ENCODE measurements at places on chromosomes 6 and 20.

- no peak for DNase-seq
Observed at GRCh38 chr6:166379800-166380199, 2.9 kb downstream of the MPC1 start.

DNA sequence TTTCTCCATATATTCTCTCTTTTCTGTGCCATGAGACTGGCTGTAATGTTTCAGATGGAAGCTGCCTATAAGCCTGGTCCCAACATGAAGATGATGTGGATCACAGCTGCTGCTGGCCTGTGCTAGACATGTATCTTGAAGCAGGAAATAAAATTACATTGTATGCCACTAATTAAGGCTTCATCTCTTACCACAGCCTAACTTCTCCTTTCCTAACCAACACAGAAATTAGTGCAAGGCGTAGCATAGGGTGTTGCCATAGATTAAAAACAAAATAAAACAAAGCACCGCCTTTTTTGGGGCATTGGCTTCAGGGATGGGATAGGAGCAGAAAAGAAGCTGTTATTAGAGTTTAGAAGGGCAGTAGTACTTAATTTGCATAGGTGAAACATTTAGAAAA is 4.7 kb upstream of the SLC17A4 start:
- DNase-seq = no peak

- no peak for DNase-seq
Observed at GRCh38 chr6:150600010-150600300, 270 bp downstream of the PLEKHG1 start.

- no peak for DNase-seq
Observed at GRCh38 chr6:106439459-106439858, 78.9 kb downstream of the CRYBG1 start.

- DNase-seq = no peak
Observed at GRCh38 chr20:22862671-22863230, 172.4 kb upstream of the SSTR4 start.

DNA sequence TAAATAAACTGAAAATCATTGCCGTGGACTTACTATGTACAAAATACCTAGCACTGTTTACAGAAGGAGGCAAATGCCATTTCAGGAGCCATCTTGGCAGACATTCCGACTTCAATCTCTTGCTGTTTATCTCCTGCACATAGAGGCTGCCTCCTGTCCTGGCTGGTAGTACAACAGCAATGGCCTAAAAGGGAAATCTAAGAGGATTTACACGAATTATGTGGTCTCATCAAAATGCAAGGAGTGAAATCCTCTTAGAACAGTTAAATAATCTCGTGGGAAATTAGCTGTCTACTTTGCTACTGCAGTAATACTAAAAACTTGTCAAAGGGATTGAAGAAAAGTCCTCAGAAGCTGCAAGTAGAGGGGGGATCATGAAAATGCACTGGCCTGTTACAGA is 82.2 kb upstream of the SLC2A12 start:
- no peak for DNase-seq

DNA sequence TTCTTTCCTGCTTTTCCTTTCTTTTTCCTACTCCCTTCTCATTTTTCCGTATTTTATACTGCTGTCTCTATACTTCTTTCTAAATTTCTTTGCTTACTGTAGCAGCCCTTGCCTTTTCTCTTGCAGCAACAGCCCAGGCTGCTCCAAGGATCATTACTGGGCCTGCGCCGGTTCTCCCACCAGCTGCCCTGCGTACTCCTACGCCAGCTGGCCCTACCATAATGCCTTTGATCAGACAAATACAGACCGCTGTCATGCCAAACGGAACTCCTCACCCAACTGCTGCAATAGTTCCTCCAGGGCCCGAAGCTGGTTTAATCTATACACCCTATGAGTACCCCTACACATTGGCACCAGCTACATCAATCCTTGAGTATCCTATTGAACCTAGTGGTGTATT is 148.8 kb downstream of the QKI start:
- no peak for DNase-seq

DNA sequence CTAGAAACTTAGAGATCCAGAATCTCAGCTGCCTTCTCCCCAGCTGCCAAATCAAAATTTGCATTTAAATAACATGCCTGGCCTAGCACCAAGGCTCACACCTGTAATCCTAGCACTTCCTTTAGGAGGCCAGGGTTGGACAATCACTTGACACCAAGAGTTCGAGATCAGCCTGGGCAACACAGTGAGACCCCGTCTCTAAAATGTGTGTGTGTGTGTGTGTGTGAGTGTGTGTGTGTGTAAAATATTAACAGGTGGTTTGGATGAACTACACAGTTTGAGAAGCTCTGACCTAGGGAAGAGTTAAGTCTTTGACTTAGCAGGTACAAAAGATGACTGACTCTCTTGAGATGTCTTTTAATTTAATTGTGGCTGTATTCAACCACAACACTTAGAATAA is 20.2 kb upstream of the CD2AP start:
- DNase-seq = no peak

DNA sequence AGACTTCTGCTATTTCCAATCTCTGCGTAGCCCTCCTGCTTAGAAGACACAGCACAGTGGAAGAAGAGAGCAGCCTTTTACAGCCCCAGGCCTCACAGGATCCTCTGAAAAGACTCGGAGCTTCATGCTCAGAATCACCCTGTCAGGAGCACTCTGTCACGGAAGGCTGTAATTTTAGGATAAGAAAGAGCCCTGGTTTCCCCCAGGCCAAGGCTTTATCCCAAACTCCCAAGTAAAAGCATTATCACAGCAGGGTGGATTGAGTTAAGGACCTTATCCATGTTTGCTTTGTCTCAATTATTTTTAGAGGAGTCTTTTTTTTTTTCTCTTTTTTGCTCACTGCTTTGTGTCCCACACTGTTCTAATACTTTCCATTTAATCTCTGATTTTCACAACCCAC is 39.2 kb downstream of the ANKS1A start:
- no peak for DNase-seq

- no peak for DNase-seq
Observed at GRCh38 chr6:133583907-133584427, 304.9 kb upstream of the TCF21 start.

- DNase-seq = no peak
Observed at GRCh38 chr20:61419010-61419409, 166.9 kb downstream of the CDH4 start.

GRCh38 chr6:118542184-118542952 is 5.7 kb upstream of the PLN start:
- no peak for DNase-seq

DNA sequence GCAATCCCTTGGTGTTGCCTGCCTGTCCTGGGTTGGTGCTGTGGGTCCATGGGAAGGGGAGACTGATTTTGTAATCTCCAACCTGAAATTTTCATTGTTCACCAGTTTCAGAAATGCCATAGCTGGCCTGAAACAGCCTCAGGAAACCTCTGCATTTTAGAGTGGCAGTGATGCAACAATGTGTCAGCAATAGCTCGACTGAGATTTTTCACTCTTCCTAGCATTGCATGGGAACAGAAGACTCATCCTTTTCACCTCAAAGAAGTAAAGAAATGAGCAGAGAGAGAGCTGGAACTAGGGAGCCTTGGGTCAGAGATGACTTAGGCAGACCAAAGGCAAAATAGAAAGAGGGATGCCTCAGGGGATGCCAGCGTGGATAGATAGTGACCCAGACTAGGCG is 23.7 kb upstream of the TMEM14A start:
- no peak for DNase-seq

DNA sequence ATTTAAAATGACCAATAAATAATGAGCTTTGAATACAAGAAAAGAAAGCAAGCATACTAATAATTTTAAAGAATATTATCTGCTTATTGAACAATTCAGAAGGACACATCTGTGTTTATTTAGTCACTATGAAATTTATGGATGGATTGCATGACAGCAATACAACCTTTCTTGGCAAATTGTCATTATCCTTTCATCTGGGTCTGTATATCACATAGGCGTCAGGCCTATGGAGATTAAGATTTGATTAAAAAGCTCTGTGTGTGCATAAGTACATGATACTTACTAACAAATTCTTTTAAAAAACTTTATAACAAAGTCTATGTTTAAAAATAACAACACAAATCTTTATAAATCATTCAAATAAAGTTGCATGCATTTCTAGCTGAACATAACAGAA is 1394.4 kb downstream of the KHDRBS2 start:
- DNase-seq = no peak

GRCh38 chr20:41902346-41902745 is 284.2 kb upstream of the CHD6 start:
- no peak for DNase-seq

DNA sequence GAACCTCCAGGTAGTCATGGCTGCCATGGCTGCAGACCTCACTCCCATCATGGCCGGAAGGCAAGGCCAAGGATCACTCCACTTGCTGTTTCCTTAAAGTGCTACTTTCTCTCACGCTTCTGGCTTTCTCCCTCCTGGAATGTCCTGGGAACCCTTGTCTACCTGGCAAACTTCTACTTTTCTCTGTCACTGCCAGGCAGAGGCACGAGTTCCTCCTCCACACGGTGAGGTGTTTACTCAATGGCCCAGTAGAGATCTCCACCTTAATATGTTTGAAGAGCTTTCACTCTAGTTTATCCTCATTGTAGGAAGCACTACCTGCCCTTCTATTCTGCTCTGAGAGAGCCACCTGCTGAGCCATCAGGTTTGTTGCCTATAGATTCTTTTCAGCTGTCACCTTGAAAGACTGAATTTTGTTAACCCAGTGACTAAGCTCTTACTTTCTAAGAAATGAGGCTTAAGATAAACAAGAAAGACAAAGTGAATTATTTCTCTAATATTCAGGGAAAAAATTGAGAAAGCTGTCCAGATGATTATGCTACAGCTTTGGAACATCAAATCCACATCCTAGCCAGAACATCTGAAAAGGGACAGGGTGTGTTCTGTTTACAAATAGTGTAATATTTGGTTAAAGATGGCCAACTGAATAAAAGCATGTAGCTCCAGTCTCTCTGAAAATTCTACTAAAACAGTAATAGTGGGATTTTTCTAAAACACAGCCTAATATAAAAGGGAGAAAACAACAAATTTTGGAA is 54.9 kb downstream of the PLAGL1 start:
- DNase-seq = no peak

DNA sequence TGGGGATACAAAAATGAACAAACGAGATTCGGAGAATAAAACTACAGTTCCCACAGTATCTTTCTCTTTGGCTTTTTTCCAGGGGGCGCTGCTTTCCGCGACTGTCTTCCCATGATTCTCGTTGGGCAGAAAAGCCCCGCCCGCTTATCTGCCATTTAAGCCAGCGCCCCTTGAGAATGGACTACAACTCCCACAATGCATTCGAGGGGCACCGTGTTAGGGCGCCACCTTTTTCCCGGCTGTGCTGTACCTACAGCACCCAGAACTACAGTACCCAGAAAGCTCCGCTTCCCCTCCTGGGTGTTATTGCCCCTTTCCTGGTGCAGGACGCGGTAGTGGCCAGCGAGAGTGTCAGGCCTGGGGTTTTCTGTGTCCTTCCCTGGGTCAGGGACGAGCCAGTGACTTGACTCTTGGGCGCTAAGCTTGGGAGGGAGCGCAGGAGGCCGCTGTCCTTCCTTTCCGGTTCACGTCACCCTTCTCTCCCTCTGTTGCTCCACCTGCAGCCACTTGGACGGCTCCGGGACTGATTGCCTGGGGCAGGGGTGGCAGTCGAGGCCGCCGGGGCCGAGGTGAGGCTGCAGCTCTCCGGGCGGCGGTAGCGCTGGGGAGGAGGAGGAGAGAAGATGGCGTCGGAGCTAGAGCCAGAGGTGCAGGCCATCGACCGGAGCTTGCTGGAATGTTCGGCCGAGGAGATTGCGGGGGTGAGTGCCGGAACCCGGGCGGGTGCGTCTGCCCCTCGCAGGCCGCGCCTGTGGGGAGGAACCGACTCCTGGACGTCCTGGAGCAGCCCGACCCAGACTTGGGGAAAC is at the start of gene UBR2:
UBR2 (plus strand) TSS at position 333 of the 809 bp plus-strand sequence; CDS start at position 624, 291 bp downstream.
- DNase-seq = peak; percentile 84

- no peak for DNase-seq
Observed at GRCh38 chr20:10478205-10478604, 43.1 kb downstream of the SLX4IP start.

DNA sequence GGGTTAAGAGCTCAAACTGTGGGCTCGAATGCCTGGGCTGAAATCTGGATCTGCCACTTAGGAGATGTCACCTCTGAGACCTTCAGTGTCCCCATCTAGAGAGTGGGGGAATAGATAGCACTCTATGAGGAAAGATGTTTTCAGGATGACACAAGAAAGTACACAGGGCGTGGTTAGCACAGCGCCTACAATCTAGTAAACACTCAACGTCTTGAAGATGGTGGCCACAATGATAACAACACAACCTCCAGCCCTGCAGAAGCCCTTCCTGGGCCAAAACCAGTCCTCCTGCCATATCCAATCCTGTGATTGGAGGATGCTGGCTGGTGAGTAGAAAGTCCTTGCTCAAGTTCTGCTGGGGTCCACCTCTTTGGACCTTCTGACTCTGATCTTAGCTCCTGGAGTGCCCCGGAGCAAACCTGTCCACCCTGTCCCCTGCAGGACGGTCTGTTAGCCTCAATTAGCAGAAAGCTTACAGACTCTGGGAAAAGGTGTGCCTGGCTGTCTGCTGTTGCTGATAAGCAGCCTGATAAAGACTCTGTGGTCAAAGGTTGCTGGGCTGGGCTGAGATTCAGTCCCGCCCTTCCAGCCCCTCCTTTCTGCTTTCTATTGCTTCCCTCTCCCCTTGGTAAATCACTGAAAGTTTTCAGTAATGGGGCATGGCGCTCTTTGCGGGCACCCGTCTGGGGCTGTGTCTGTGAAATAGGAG is 8.2 kb downstream of the EDN3 start:
- no peak for DNase-seq

DNA sequence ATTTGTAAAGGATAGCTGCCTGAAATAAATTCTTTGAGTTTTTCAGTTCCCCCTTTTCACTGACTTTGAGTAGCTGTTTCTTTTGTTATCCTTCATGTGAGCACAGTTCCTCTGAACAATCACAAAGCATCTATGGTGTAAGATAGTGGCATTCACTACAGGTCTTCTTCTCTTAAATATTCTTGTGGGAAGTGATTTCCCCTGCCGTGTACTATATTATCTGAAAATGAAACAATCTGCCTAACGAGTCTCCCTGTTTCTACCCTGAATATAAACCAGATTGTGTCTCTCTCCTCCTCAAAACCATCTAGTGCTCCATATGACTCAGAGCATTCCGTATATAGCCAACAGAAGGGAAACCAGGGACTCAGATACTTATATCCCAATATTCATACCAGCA is 380.1 kb upstream of the SOX4 start:
- DNase-seq = no peak

- DNase-seq = no peak
Observed at GRCh38 chr6:157106487-157106886, 216.8 kb downstream of the TMEM242 start.

- DNase-seq = no peak
Observed at GRCh38 chr6:168789699-168790098, 348.7 kb downstream of the SMOC2 start.
